ENCODE measurements at places on chromosomes 3 and 15.

GRCh38 chr3:129934234-129935123 is 40.0 kb upstream of the TRH start:
- no peak for DNase-seq

- DNase-seq = no peak
Observed at GRCh38 chr3:34837848-34838741, 801.2 kb upstream of the ARPP21 start.

- DNase-seq = no peak
Observed at GRCh38 chr3:97691354-97691753, 73.2 kb upstream of the ARL6 start.

DNA sequence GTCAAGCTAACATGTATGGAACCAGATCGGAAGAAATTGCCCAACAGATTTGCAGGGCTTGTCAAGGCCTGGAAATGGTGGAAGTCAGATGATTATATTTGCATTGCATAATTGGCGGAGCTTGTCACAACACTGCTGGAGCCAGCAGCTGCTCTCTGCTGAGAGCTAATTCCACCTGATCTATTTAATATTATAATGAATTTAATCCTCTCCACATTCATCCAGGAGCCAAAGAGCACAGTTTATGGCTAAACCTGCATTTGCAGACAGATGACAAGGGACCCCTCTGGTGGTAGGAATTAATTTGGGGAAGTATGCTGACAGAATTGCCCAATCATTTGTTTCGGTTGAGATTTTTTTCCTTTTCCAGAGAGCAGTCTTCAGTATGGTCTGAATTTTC is 730.2 kb downstream of the TUSC7 start:
- DNase-seq = no peak

GRCh38 chr3:38137615-38138348 is 679 bp upstream of the MYD88 start:
- DNase-seq = no peak

- no peak for DNase-seq
Observed at GRCh38 chr15:92271179-92271578, 122.5 kb upstream of the ST8SIA2 start.

GRCh38 chr3:111151438-111151837 is 79.8 kb downstream of the NECTIN3 start:
- no peak for DNase-seq

GRCh38 chr15:79901958-79902357 is 5.1 kb upstream of the MTHFS start:
- DNase-seq = no peak

DNA sequence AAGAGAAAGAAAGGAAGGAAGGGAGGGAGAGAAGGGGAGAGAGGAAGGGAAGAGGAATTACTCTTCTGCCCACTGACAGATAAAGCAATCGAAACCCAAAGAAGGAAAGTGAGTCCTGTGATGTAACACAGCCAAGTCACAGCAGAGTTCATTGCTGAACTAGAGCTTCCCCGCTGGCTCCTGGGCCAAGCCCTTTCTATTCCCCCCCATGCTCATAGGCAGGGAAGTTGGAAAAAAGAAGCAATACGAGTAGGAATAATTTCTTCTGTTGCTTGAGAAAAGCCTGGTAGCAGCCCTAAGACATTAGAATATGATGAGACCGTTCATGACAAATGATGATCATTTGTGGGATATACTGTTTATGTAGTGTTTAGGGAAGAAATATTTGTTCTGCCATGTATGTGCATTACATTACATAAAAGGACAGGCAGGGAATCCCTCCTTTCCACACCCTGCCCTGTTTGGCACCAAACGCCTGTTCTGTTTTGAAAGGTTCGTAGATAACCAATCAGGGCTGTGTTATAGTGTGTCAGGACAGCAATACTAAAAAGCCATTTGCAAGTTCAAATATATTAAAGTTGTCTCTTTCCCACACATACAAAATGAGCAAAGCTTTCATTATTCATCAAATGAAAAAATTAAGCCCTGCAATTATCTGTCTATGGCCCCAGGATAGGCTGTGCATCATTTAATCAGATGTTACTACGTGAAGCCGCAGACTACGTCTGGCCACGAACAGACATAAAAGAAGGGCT is 111.0 kb upstream of the TRPM1 start:
- DNase-seq = no peak

DNA sequence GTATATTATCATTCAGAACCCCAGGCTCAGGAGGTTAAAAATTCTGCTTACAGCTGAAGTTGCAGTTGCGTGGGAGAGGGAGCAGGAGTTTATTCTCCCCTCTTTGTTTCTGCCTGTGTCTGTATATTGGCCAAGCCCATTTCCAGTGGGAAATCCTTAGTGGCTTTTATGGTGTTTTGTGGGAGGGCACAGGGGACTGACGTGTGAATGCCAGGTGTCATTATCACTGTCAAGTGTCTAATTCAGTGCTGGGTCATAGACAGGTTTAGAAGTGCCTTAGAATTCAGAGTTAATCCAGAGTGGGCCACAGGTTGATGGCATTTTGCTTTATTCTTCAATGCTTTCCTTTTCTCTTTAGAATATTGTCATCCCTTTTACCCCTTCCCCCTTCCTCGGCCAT is 33.4 kb downstream of the SLCO3A1 start:
- no peak for DNase-seq

DNA sequence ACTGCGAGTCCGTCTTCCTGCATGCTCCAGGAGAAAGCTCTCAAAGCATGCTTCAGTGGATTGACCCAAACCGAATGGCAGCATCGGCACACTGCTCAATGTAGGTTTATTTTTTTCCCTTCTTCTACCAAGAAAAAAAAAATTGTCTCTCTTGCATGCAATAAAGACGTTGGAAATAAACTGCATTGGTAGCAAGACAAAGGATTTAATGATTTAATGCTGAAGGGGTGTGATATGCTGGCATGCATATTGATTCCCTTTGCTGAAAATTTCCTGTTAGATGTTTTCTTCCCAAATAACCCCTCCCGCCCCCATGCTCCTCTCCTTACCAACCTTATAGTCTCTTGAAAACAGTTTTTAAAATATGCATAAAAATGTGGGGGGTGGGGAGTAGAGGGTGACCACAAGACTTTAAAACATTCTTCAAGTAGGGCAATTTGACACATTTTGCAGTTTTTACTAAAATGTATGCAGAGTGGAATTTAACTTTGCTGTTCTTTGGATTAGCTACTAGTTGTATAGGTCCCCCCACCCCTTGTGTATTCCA is 799 bp downstream of the RARB start:
- DNase-seq = no peak

All from BJ (cell line).